ENCODE measurements at places on chromosomes 3 and 15. TPM values are rescaled to one million over a fixed set of nuclear protein-coding genes. Genes with fewer than 3 reads are reported as not detected.

DNA sequence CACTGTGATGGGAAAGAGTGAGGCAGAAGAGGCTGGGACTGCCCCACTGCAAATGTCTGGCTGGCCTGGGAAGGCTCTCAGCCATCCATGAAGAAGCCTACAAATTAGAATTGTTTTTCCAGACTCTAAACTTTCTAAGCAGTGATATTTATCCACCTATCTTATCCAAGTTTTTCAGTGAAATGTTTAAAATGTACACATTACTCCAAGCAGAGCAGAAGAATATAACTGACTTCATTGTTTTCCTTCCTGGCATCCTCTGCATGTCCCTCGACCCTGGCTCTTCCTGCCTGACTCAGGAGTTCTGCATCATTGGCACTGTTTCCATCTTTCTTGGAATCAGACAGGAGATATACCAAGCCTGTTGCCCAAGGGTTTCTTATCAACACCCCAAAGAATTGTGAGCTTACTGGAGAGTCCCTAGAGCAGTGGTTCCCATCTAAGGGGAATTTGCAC lies 401.5 kb upstream of the PROK2 start:
- peak; percentile 52 for DNase-seq

- no peak for DNase-seq
Observed at GRCh38 chr15:71435552-71435951, 320.3 kb downstream of the THSD4 start.

DNA sequence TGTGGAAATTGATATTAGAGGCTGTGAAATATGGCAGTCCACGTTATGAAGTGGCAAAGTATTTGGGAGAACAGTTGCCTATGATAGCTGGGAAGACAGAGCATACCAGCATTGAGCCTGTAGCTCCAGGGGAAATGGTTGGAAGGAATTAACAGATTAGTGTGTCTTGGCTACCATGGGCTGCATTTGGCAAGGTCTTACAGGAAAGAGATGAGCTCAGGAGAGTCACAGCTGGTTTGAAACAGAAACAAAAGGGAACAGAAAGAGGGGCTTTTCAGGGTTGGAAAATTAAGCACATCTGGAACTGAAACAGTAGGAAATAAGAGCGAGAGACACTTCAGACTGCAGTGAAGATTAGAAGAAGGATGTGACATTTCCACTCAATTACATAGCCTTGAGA lies 141.7 kb downstream of the FBLN2 start:
- DNase-seq: no peak

Gene SLC28A1
- total RNA-seq: 0.20 TPM

Gene PAK6
- 5.0 TPM for total RNA-seq

All from spinal cord (tissue), 10 donors.